ENCODE measurements at places on chromosomes 5 and 9.

GRCh38 chr9:34986540-34987047 is 3.0 kb upstream of the DNAJB5 start:
- DNase-seq: no peak

- peak; percentile 91 for DNase-seq
Observed at GRCh38 chr5:9544502-9545135, 1.3 kb downstream of the SEMA5A start.

DNA sequence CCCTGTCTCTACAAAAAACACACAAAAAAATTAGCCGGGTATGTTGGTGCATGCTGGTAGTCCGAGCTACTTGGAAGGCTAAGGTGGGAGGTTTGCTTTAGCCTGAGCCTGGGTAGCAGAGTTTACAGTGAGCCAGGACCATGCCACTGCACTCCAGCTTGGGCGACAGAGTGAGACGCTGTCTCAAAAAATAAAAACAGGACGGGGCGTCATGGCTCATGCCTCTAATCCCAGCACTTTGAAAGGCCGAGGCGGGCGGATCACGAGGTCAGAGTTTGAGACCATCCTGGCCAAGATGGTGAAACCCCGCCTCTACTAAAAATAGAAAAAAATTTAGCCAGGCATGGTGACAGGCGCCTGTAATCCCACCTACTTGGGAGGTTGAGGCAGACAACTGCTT is 40.3 kb downstream of the UBE2D2 start:
- DNase-seq: no peak

GRCh38 chr9:20023210-20023905 is 234.5 kb upstream of the SLC24A2 start:
- DNase-seq: no peak

DNA sequence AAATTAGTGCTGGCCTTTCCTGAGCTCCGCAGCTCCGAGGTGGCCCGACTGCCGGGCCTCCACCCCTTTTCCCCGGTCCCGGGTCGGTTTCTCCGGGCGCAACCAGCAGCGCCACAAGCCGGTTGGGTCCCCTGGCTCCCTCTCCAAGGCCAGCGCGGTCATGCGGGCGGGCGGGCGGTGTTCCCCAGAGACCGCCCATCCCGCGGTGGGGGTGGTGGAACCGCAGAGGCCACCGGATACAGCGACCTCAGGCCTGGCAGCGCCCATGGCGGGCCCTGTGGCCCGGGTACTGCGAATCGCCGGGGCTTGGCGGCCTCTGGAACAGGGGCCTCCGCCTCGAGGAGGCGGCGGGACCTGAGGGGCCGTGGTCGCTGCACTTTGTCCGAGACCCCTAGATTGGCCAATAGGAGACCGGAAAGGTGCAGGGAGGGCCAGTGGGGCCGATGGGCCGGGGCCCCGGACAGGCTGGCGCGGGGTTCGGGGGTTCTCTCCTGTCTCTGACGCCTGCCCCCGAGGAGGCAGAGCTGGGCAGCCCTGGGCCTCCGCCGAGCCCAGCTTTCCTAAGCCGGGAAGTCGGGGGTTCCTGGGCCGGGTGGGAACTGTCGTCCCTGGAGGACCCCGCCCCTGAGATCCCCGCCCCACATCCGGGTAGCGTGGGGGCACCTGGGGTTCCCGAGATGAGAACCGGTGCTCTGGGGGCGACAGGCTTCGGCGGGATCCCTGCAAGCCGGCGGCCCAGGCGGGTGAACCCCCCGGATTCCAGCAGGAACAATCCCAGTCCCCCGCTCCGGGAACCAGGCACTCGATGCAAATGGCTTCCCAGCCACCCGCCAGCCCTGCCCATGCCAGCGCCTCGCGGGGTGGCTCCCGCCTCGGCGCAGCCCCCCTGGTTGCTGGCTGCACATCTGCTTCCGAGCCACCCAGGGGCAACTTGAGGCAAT is 293.9 kb downstream of the ZSWIM6 start:
- DNase-seq: no peak

- peak; percentile 83 for DNase-seq
Observed at GRCh38 chr5:140131967-140132409, 6.3 kb downstream of the IGIP start.

GRCh38 chr5:142539154-142539740 is 146.6 kb downstream of the FGF1 start:
- no peak for DNase-seq

- DNase-seq: no peak
Observed at GRCh38 chr9:123954518-123955280, 24.8 kb upstream of the DENND1A start.
